Body of pancreas (tissue), 4 donors: ENCODE measurements at places on chromosomes 5 and 9. TPM values are rescaled to one million over a fixed set of nuclear protein-coding genes. Genes with fewer than 3 reads are reported as not detected.

- H3K4me3 ChIP-seq = no peak overlapping the region
- H3K4me1 ChIP-seq = no peaks in the 10 kb centered on the region
- no peaks in the 10 kb centered on the region for H3K27me3 ChIP-seq
These were observed 155.5 kb downstream of the FGF10 start for GRCh38 chr5:44233691-44234090.

The DNM1 gene
- total RNA-seq = 29.0 TPM

The APBA1 gene
- total RNA-seq = 3.3 TPM

DNA sequence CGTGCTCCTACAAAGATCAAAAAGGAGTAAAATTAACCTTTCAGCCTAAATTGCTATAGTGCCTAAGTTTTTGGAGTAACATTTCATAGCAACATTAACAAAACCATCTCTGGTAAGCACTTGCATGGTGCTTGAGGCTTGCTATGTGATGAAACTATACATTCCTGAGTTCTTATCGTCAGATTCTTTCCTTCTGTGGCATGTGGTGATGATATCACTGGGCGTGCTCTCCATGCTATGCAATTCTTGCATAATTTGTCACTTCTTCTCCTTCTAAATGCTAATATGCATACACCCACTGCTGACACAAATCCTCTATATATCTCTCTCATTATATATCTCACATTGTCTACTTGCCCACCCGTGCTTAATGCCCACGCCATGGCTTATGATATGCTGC lies 2019.9 kb downstream of the MAT2B start:
- no peak overlapping the region for H3K27ac ChIP-seq
- no peaks in the 10 kb centered on the region for H3K27me3 ChIP-seq
- no peaks in the 10 kb centered on the region for H3K36me3 ChIP-seq
- no peak for DNase-seq

GRCh38 chr5:154771383-154771901 lies 16.3 kb downstream of the LARP1 start:
- no peaks in the 10 kb centered on the region for H3K27me3 ChIP-seq
- H3K36me3 ChIP-seq = no peaks in the 10 kb centered on the region
- peak overlapping the region; percentile 44 for H3K27ac ChIP-seq

DNA sequence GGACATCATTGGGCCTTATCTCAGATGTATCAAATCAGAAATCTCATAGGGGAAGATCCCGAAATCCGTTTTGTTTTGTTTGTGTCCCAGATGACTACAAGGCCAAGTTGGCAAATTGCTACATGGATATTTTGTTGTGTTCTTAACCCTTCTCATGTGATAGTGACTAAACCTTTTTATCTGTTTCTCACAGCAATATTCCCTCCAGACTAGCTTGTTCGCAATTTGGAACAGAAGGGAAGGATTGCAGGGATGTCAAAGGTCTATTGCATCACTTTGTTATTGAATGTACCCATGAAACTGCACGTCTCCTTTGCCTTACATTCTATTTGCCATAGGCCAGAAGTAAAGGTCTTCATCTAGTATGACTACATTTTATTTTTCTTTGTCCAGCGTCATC lies 453.9 kb downstream of the NFIB start:
- no peak for DNase-seq
- H3K4me1 ChIP-seq = no peaks in the 10 kb centered on the region
- H3K36me3 ChIP-seq = no peaks in the 10 kb centered on the region
- H3K27me3 ChIP-seq = no peaks in the 10 kb centered on the region
- no peak overlapping the region for H3K4me3 ChIP-seq
- H3K27ac ChIP-seq = no peak overlapping the region

The C5orf34 gene
- total RNA-seq = 1.3 TPM

- H3K27ac ChIP-seq = no peak overlapping the region
- H3K27me3 ChIP-seq = no peaks in the 10 kb centered on the region
- no peaks in the 10 kb centered on the region for H3K36me3 ChIP-seq
- no peak for DNase-seq
- H3K4me3 ChIP-seq = no peak overlapping the region
These were observed 711.5 kb downstream of the CETN3 start for GRCh38 chr5:89698028-89698427.

DNA sequence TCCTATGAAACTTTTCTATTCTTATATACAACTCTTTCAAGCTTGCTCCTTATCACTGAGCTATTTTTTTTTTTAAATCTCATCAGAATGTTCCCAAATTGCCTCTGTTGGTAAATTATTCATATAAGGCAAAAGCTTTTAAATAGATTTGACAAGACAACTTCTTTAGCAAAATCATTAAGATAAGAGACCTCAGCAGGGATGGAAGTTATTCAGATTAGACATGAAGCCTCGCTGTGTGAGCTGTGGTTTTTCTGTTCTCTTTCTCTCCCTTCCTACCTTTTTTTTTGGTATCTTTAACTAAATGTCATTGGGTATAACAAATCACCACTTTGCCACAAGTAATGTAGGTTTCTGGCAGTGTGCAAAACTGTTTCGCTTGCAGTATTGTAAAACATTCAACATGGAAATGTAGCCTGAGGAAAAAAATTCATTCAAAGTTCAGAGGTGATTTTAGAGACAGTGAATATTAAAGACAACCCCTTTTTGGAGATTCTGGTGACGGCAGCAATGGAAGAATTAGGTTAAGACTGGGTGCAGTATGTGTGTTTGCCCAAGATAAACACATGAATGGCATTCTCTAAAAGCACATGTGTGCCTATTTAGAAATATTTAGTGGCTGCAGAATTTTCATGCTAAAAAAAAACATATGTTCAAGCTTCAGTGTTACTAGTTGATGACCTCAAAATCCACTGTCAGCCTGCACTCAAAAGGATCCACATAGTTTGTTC lies 467.1 kb downstream of the ZNF608 start:
- H3K27me3 ChIP-seq = no peaks in the 10 kb centered on the region
- H3K4me1 ChIP-seq = peaks cover 9% of the 10 kb centered on the region
- H3K4me3 ChIP-seq = no peak overlapping the region
- DNase-seq = no peak
- no peak overlapping the region for H3K27ac ChIP-seq
- H3K36me3 ChIP-seq = no peaks in the 10 kb centered on the region

DNA sequence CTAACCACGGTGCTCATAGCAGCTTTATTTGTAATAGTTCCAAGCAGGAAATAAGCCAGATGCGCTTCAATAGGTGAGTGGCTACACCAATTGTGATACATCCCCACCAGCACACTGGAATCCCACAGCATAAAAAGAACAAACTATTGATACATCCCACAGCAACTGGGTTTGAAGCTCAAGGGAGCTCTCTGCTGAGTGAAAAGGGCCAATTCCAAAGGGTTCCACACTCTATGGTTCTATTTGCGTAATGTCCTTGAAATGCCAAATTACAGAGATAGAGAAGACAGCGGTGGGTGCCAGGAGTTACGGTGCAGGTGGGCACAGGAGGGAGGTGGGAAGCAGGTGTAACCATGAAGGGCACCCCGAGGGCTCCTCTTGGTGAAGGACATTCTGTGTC lies 155.3 kb upstream of the PPP1R26 start:
- H3K4me3 ChIP-seq = no peak overlapping the region
- H3K27ac ChIP-seq = no peak overlapping the region
- H3K4me1 ChIP-seq = no peaks in the 10 kb centered on the region
- H3K36me3 ChIP-seq = no peaks in the 10 kb centered on the region
- no peaks in the 10 kb centered on the region for H3K27me3 ChIP-seq
- no peak for DNase-seq

GRCh38 chr5:174636094-174636493 lies 88.3 kb upstream of the MSX2 start:
- H3K4me3 ChIP-seq = no peak overlapping the region
- no peaks in the 10 kb centered on the region for H3K4me1 ChIP-seq
- DNase-seq = no peak
- no peak overlapping the region for H3K27ac ChIP-seq

The NKD2 gene
- 4.2 TPM for total RNA-seq

The PCDHGA7 gene
- total RNA-seq = 7.6 TPM

GRCh38 chr5:125109293-125109692 lies 362.9 kb upstream of the ZNF608 start:
- no peak for DNase-seq
- H3K36me3 ChIP-seq = no peaks in the 10 kb centered on the region

DNA sequence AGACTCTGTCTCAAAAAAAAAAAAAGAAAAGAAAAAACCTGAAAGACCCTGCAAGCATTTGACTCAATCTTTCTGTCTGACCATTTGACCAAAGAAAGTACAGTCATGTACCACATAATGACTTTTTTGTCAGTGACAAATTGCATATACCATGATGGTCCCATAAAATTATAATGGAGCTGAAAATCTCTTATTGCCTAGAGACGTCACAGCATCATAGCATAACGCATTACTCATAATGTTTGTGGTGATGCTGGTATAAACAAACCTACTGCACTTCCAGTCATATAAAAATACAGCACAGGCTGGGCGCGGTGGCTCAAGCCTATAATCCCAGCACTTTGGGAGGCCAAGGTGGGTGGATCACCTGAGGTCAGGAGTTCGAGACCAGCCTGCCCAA lies 10.5 kb downstream of the ECM2 start:
- no peak overlapping the region for H3K4me3 ChIP-seq
- H3K4me1 ChIP-seq = no peaks in the 10 kb centered on the region
- no peaks in the 10 kb centered on the region for H3K36me3 ChIP-seq
- no peak for DNase-seq

GRCh38 chr5:96901384-96901783 lies 25.1 kb downstream of the ERAP2 start:
- H3K27ac ChIP-seq = no peak overlapping the region
- no peaks in the 10 kb centered on the region for H3K4me1 ChIP-seq
- H3K36me3 ChIP-seq = peaks cover 2% of the 10 kb centered on the region
- H3K27me3 ChIP-seq = no peaks in the 10 kb centered on the region
- no peak overlapping the region for H3K4me3 ChIP-seq
- no peak for DNase-seq

- H3K27ac ChIP-seq = no peak overlapping the region
- no peaks in the 10 kb centered on the region for H3K4me1 ChIP-seq
- no peaks in the 10 kb centered on the region for H3K36me3 ChIP-seq
- no peak overlapping the region for H3K4me3 ChIP-seq
These were observed 107.8 kb downstream of the THBS4 start for GRCh38 chr5:80142996-80143395.

DNA sequence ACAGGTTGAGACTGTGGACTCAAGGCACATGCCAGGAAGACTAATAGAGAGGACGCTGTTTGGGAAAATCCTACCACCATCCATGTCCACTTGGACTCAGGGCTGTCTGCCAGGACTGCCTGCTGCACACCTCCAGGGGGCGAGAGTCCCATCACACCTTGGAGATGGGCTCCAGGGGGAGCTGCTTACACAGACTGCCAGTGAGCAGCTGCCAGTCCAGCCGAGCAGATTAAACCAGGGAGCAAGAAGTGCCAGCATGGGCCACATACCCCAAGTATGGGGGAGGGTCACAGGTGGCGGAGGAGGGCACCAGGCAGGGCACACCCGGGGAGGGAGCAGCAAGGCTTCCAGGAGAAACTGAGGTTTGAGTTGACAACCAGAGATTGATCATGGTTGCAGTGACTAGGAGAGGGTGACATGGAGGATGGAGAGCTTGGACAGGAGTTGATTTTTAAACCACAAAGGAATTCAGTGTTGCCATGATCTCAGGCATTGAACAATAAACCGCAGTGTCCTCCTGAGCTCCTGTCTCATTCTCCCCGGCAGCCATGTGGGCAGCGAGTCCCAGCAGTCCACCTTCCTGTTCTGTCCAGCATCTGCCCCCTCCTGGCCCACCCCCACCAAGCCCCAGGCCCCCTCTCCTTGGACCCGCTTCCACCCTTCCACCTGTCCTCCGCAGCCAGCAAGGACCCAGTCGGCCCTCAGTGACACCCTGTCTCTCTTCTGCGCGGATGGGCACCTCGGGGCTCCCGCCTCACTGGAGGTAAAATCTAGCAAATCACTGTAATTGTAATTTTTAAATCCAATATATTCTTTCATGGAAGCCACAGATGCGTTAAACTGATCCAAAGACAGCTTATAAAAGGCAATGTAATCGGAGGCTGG lies 3.1 kb upstream of the VAV2 start:
- DNase-seq = no peak
- H3K27ac ChIP-seq = no peak overlapping the region
- H3K27me3 ChIP-seq = no peaks in the 10 kb centered on the region
- peaks cover 25% of the 10 kb centered on the region for H3K4me1 ChIP-seq

DNA sequence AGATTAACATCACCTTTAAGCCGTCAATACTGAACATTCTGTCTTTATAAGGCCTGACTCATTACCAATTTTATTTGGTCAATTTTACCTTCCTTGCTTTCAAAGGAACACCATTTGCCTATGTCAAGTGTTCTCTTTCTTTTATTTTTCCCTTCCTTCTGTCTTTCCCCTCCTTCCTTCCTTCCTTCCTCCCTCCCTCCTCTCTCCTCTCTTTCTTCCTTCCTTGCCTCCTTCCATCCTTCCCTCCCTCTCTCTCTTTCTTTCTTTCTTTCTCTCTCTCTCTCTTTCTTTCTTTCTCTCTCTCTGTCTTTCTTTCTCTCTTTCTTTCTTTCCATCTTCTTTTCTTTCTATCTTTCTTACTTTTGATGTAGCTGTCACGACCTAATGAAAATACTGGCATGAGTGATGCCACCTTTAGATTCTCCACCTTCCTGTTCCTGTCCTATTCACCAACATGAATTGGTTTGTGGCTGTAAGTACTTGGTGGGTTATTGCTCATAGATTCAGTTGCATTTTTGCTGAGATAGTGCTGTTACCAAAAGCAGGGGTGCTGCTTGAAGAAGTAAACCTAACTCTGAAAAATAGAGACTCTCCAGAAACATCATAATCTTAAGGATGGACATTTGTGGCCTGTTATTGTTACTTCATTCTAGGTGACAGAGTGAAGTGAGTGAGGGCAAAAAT lies 33.8 kb downstream of the DOCK8 start:
- no peaks in the 10 kb centered on the region for H3K36me3 ChIP-seq
- H3K4me1 ChIP-seq = no peaks in the 10 kb centered on the region
- no peak for DNase-seq
- H3K4me3 ChIP-seq = no peak overlapping the region
- H3K27me3 ChIP-seq = no peaks in the 10 kb centered on the region

DNA sequence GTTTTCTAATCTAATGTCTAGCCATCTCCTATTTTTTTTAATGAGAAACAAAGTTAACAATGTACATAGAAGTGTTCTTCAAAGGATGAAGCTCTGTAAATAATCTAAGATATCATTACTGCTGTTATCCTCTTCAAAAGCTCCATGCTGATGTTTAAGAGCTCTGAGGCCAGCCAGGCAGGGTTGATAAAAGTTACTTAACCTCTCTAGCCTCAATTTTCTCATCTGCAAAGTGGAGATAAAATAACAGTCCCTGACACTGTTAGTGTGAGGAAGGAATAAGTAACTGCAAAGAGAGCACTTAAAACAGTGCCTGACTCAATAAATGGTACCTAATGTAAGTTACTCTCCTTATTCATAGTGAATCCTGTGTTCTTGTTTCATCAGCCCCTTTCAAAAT lies 60.1 kb downstream of the LHFPL2 start:
- peaks cover 46% of the 10 kb centered on the region for H3K4me1 ChIP-seq
- DNase-seq = no peak
- no peaks in the 10 kb centered on the region for H3K36me3 ChIP-seq

GRCh38 chr9:8585036-8585435 lies 785.5 kb upstream of the DMAC1 start:
- no peak overlapping the region for H3K27ac ChIP-seq
- H3K36me3 ChIP-seq = no peaks in the 10 kb centered on the region
- no peaks in the 10 kb centered on the region for H3K27me3 ChIP-seq
- no peak for DNase-seq

The SV2C gene
- 0.52 TPM for total RNA-seq

GRCh38 chr5:173664154-173664526 lies 47.7 kb upstream of the BOD1 start:
- no peaks in the 10 kb centered on the region for H3K27me3 ChIP-seq
- no peak overlapping the region for H3K27ac ChIP-seq
- H3K4me1 ChIP-seq = no peaks in the 10 kb centered on the region
- H3K36me3 ChIP-seq = no peaks in the 10 kb centered on the region

The SLCO6A1 gene
- not detected for total RNA-seq

The CDH18 gene
- 0.78 TPM for total RNA-seq

GRCh38 chr9:129023908-129024233 lies 4.3 kb downstream of the SH3GLB2 start:
- peak overlapping the region; percentile 52 for H3K27ac ChIP-seq
- H3K4me3 ChIP-seq = no peak overlapping the region
- no peak for DNase-seq
- H3K4me1 ChIP-seq = peaks cover 34% of the 10 kb centered on the region
- no peaks in the 10 kb centered on the region for H3K36me3 ChIP-seq

The FABP6 gene
- not detected for total RNA-seq
